Activated CD4-positive, alpha-beta T cell treated with anti-CD3 and anti-CD28 coated beads for 24 hours (primary cell): ENCODE measurements at places on chromosomes 4 and X.

DNA sequence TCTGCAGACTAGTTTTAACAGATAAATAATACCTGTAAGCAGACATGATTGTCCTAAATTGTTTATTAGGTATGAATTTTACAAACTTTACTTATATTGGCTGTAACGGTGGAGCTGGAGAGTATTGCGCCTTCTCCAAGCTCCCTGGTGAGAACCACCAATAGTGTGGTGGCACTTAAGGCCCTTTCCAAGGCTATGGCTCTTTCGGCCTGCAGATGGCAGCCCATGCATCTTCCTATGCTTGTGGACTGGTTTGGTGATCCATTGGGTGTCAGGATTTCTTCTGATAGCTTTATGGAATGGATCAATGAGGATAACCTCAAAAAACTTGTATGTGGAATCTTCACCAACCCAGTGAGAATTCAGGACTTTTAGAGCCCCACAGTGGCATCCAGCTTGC, 7.8 kb downstream of the LARP1B start:
- DNase-seq = no peak

GRCh38 chr4:70437197-70437596, 34.8 kb upstream of the MUC7 start:
- no peak for DNase-seq

- DNase-seq = no peak
These were observed 1.2 kb upstream of the AMOT start for GRCh38 chrX:112841820-112842157.

DNA sequence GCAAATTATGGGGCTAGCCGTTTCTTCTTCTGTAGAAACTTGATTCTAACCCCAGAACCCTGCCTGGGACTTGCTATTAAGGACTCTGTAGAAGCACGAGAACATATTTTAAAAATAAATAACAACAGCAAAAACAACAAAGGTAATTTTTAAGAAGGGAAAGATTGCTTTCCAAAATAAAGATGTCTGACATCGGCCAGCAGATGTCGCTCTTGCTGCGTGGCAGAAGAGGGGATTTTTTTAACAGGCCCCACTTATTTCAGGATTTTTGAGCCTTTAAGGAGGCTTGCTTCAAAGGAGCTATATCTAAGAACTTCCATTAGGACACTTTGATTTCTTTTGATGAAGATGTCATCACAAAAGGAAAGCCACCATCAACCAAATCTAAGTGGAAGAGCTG, 62.8 kb upstream of the EGFL6 start:
- DNase-seq = peak; percentile 22

DNA sequence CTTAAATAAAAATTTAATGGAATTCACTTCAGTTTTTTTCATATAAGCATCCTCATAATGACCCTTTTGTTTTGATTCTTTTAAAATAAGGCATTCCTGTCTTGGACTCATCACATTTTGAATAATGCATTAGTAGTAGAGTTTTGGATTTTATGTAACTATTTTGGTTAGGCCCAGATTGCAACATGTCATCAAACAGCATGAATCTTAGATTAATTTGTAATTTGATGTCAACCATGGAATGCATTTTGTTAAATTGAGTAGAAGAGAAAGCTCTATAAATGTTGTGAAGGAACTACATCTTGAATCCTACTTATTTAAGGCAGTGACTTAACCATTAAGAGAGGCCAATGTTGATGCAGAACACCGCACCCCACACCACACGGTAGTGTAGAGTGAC, 3.1 kb downstream of the DIAPH2 start:
- no peak for DNase-seq

GRCh38 chr4:188296331-188296730, 157.1 kb downstream of the TRIML1 start:
- no peak for DNase-seq

GRCh38 chr4:143358923-143359643, 22.4 kb downstream of the GAB1 start:
- DNase-seq = no peak

DNA sequence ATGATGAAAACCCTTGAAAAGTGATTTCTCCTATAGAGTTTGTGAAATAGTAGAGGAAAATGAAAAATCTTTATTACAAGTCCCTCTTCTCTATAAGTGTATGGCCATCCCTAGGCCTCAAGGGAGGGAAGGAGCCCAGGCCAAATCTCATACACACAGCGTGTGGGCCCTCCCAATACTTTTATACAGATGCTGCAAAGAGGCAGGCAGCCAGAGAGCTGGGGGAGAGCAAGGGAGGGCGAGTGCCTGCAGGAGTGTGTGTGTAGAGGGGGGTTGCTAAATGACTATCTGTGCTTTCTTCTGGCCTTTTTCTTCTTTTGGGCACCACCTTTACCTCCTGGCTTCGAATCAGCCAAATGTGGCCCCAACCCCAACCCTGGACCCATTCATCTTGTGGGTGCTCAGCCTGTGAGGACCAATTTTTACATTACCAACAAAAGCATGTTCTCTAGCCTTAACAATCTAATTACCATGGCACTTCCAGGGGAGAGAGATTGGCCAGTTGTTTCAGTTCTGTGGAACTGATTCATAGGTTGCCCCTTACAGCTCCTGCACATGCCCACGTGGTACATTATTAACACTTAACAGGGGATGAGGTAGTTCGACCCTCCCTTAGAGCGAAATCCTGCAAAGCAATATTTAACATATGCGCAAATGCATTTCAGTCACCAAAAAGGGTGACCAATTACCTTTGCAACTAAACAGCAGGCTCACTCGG, 2.0 kb downstream of the GPC3 start:
- no peak for DNase-seq

DNA sequence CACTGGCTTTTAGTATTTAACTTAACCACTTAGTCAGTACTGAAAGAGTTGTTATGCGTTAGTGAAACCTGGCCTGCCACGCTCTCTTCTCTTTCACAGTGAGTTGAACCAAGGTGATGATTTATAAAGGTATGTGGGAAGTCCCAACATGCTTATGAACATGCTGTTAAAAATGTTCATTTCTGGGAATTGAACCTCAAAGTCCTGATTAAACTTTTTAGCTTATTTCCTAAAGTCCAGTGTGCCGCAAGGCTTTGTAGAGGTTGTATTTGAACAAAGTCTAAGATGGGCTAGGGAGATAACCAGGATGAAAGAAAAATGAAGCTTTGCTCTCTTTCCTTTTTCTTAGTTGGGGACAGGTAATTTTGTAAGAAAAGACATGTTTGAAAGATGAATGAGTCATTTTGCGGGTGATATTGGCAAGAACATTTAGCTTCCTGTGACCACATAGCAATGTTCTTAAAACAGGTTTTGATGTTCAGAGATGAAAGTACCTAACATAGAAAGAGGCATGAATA, 270.3 kb downstream of the DTHD1 start:
- no peak for DNase-seq

DNA sequence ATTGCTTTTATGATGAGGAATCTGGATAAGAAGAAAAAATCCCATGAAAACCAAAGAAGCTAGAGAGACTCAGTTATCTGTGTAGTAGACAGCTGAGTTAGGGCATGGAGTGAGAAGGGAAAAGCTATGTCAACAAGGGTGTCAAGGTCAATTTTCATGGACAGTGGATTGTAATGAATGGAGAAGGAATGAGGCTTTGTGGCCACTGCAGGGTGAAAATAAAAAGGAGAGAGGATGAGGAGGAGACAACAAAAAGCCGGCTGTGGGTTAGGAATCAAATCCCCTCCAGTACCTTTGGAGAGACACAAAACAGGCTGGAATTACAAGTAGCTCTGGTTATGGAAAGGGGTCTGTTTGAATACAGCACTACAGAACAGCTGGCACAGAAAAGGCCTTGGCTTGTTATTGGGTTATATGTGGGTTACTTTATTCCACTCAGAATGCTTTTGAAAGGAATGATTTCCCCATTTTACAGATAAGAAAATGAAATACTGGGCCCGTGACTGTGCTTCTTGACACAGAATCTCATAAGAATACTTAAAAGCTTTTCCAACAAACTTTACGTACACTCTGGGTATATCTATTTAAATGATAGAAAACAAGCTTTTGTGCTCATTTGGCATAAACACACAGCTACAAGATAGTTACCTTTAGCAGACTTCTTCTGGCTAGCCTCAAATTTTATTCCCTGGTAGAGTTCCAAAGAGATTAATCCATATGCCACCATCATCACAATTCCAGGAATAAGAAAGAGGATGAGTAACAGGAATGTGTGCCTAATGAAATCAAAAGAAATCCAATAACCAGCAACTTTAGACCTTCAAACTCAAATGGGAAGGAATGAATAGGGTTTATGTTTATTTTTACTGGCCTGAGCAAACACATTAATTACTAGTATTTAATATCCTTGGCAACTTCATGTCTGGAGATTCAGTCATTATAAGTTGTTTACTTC, 7.5 kb downstream of the CCKAR start:
- no peak for DNase-seq

DNA sequence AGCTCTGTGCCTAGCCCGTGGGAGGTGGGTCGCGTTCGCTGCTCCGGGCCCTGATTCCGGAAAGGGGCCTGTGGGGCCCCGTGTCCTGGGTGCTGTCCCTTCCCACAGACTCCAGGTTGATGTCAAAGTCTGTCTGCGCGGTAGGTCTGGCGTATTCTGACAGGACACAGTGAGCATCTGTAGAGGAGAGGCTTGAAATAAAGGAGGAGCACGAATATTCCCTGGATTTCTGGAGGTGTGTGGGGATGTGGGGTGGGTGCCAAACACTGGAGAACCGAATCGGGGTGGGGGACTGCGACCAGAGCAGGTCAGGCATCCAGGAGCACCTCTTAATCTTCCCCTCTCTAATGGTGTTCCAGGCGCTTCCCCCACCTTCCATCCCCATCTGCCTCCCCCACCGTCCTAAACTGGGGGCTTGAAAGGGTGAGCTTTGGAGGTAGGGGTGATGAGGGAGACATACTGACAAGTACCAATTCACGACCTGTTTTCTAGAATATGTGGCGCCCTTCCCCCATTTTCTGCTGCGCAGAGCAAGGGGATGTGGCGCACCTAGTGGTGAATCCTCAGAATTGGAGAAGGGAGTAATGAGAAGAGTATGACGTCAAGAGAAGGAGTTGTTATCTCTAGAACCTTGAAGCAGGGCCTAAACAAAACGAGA, 877 bp downstream of the GPRASP1 start:
- DNase-seq = no peak

GRCh38 chr4:113394730-113395530, 345.5 kb downstream of the ANK2 start:
- DNase-seq = peak; percentile 67

- no peak for DNase-seq
These were observed 332.9 kb downstream of the RAB28 start for GRCh38 chr4:13151194-13151593.

DNA sequence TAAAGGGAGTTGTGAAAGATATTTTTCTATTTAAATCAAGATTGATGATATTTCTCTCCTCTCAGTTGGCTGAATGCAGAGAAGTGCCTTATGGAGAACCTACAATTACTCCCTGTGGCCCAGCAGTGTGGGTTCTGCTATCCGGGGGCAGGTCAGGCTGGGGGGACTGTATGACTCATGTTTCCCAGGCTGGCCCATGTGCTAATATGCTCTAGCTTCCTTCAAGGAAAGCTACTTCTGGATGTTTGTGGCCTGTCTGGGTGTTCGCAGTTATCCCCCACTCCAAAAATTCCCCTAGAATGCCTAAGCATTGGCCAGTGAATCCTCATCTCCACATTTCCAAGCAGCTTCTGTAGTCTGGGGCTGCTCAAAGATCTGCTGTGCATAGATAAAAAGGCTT, 58.9 kb upstream of the SPP1 start:
- DNase-seq = no peak

DNA sequence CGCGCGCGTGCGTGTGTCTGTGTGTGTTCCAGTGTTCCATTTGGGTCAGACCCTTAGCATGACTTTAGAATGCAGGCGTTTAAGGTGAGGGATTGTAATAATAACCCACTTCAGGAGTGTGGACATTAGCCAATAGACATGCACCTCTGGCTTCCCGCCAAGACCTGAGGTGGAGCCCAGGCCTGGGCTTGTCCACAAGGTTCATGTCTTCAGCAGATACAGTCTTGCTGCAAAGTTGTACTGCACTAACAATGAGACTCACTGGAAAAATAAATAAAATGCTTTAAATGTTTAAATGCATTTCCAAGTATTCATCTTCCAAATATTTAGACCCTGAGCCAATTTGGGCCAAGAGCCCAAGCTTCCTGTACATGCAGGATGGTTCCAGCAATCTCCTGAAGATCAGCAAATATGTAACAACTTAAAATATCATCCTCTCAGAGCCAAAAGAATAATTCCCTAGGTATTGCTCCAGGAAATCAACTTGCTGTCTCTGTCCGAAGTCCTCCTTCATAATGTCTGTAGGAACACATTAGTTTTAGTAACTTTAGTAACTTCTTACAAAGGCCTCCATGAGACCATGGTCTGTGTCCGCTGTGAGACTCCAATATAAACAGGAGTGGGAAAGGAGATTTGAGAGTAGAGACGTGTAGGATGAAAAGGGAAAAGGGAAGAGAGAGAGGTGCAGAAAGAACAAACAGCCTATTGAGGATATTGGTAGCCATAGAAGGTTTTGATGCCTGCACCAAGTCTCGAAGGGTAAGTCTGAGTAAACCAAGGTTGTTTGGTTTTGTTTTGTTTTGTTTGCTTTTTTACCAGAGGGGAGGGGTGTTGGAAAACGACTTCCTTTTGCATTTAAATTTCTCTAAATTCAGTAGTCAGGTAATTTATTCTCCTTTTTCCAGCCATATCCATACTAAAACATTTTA, 98.5 kb upstream of the KLF3 start:
- no peak for DNase-seq

GRCh38 chrX:1400049-1400448, 8.1 kb upstream of the SLC25A6 start:
- DNase-seq = no peak

GRCh38 chrX:68199062-68199848, 234.0 kb downstream of the OPHN1 start:
- no peak for DNase-seq

GRCh38 chr4:14196131-14196530, 568.6 kb upstream of the BOD1L1 start:
- DNase-seq = no peak

DNA sequence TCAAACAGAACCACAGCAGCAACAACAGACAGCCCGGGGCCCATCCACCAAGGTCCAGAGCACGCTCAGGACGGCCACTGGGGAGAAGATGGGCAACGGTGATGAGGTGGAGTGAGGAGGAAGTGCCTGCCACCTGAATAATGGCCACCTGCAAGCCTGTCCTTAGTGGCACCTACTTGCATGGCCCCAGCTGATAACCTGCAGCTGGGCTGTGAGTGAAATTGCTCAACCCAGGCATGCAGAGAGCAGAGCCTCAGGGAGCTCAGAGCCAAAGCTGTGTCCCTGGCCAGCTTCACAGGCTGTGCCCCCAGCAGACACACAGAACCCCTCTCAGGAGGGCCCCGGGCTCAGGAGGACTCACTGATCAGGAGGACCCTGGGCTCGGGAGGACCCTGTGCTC, 102.4 kb upstream of the ADRA2C start:
- DNase-seq = no peak

- no peak for DNase-seq
These were observed 32.3 kb upstream of the ZFX start for GRCh38 chrX:24117258-24117657.

GRCh38 chr4:66062044-66062443, 391.8 kb upstream of the EPHA5 start:
- no peak for DNase-seq

DNA sequence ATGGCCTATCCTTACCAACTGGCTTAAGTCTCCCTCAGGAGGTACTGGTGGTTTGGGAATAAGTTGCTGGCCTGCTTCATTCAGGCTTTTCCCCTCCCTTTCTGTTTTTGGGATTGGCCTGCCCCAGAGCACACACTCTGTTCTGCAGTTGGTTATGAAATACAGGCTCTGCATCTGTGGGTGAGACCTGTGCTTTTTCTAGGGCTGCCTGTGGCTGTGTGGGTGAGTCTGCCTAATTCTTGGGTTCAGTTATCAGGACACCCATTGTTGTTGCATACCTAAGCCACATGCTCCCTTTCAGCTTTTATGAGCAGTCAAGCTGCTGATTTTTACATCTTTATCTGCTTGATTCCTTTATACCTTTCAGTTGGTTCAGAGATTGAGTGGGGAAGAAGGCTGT, 19.0 kb upstream of the CWH43 start:
- DNase-seq = no peak
